ENCODE measurements at places on chromosomes 7 and 10.

DNA sequence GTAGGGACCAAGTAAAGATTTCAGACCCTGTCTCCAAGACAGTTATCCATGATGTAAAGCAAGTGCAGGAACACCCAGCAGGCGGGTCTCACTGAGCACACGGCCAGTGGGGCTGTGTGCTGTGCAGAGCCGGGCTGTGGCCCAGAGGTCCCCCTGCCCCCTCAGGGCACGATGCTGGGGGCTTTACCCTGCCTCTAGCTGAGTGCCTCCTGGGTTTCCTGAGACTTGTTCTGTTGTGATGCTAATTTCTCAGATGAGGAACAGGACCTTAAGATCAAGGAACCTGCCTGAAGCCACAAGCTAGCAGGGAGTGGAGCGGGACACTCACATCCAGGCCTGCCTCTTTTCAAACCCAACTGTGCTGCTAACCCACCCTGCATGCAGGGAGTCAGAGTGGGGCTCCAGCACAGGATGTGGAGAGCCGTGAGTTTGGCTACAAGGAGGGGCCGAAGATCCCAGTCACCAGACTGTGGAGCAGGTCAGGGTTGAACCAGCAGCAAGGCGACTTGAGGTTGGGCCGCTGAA is 76.1 kb upstream of the LYZL2 start:
- no peak for DNase-seq

GRCh38 chr10:1227510-1228402 is 171.6 kb downstream of the WDR37 start:
- DNase-seq = no peak

DNA sequence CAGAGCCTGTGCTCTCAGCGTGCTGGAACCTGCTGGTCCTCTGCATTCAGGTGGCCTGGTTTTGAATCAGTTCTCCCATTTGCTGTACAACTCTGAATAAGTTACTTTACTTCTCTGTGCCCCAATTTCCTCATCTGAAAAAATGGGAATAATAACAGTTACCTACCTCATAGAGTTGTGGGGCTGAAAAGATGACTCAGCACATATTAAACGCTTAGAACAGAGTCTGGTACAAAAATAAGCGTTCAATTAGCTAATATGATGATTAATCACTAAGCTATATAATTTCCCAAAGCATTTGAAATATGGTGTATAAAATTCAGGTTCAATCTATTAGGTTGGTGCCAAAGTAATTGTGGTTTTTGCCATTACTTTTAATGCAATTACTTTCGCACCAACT is 259.1 kb downstream of the PRPF18 start:
- DNase-seq = no peak

GRCh38 chr7:134943785-134944400 is 42.4 kb upstream of the AGBL3 start:
- DNase-seq = no peak

DNA sequence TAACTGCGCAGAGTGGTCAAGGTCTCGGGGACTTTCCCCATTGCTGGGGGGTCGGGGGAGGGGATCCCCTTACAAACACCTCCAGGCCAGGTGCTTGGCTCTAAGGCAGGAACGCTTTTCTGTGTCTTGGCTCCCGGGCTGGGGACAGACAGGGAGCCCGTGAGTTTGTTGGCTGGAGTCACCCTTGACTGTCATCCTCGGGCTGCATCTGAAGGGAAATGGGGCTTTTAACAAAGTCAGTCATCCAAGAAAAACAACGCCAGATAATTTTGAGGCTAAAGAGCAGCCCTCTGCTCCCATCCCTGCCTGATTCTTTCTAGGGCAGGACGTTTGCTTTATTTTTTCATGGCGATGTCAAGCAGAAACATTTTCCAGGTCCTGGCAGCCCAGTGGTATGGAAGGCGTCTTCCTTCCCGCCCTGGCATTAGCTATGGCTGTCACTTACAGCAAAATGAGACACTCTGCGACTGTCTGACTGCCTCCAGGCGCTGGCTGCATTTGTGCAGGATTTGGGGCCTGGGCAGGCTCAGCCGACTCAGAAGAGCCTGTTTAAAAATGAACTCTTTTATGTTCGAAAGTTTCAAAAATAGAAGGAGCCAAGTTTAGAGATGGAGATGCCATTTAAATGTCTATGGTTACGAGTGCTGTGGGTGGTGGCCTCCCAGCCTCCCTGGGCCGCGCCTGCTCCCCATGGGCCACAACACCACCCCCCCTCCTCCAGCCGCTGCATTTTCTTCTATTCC is 54.7 kb upstream of the TNS3 start:
- no peak for DNase-seq

DNA sequence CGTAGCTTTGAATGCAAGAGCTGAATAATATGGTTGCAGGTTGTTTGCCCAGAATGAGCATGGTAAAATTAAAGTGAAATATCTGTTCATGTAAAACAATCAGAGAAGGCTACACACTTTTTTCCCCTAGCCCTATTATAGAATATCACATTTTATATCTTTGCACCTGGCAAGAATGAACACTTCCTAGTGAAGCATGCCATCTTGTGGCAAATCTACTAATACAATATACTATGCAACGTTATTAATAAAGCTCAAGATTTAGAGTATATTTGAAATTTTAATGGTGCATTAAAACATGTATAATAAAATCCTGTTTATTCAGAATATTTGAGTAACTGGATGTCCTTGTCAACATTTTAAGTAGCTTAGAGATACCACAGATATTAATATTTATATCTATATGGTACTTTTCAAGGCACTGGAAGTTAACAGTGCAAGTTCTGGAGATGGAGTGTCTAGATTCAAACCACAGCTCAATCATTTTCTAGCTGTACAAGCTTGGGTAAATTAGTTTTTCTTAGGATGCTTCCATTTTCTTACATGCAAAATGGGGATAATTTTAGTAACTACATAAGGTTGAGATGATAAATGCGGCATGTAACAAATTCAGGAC is 643.1 kb upstream of the SEMA3D start:
- no peak for DNase-seq

DNA sequence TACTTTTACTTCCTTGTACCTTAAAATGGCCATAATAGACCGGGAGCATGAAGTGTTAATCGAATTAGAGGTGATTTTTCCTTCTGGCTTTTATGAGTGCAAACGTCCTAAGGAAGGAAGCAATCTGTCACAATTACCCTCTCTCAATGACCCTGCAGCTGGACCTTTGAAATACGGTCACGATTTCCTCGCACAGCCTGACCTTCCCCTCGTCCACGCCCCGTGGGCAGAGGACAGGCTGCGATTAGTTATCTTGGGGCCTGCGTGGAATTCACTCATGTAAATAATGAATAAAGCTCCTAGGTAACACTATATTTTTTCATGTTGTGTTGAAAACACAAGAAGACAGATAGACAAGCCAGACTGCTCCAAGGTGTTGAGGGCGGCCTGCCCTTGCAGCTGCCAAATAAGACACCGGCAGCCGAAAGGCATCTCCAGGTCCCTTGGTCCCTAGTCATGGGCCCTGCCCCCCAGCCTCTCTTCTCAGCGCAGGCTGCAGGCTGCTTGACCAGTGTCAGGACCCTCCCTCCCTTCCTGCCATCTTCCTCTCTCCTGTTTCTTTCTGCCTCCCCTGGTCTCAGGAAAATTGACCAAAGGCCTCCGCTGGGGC is 199.9 kb downstream of the TCERG1L start:
- no peak for DNase-seq

GRCh38 chr7:157541295-157542067 is 204.7 kb downstream of the DNAJB6 start:
- DNase-seq = no peak

DNA sequence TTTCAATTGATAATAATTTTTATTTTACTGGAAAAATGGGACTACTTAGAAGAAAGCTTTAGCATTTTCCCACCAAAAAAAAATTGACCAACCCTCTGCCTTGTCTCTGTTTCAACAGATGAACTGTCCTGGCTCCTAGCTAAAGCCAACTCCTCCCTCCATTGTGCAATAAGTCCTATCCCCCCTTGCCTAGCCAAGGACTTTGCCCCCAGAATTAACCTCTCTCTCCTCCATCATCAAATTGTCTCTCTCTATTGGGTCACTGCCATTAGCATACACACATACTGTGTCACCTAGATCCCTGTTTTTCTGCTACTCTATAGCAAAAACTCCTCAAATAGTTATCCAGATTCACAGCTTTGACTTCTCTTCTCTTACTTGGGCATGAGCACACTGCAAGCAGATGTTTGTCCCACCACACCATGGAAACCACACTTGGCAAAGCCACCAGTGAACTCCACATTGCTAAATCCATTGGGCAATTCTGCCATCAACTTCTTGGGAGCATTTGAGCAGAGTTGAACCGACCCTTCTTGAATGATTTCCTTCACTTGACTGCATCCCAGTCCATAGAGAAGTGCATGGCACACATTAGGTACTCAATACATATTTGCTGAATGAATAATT is 91.4 kb upstream of the NEBL start:
- no peak for DNase-seq

- DNase-seq = no peak
Measured at GRCh38 chr7:158495786-158496185, 91.8 kb downstream of the PTPRN2 start.
